ENCODE measurements at places on chromosomes 13 and 19.

- no peak for DNase-seq
Measured at GRCh38 chr13:71842003-71842402, 25.0 kb downstream of the DACH1 start.

DNA sequence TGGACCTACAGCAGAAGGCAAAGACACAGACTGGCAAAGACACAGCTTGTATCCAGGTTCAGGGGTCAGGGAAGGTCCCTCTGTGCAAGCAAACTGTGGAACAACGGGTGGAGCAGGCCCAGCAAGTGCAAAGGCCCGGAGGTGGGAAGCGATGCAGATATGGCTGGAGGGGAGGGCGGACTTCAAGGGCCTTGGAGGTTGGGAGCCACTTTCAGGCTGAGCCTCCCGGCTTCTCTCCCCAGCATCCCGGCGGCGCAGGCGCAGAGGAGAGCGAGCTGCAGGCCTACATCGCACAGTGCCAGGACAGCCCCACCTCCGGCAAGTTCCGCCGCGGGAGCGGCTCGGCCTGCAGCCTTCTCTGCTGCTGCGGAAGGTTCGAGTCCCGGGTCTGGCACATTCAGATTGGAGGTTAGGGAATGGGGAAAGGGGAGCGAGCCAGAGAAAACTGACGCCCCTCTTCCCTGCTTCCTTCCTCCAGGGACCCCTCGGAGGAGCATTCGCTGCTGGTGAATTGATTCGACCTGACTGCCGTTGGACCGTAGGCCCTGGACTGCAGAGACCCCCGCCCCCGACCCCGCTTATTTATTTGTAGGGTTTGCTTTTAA is 2.1 kb upstream of the PNPLA6 start:
- DNase-seq: peak; percentile 38

DNA sequence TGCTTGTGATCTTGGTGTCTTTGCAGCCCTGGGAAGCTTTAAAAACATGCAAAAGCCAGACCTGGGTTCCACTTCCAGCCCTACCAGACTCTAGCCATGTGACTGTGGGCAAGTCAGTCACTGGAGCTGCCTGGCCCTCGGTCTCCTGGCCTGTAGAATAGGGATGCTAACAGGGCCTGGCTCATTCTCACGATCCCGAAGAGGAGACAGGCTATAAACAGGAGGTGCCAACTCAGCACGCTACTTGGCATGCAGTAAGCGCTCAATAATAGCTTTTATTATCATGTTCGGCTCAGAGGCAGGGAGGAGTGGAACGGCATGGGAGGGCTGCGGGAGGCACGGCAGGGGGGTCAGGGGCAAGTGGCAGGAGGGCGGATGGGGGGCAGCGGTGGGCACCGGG is 1.7 kb downstream of the CTXN1 start:
- DNase-seq: no peak

DNA sequence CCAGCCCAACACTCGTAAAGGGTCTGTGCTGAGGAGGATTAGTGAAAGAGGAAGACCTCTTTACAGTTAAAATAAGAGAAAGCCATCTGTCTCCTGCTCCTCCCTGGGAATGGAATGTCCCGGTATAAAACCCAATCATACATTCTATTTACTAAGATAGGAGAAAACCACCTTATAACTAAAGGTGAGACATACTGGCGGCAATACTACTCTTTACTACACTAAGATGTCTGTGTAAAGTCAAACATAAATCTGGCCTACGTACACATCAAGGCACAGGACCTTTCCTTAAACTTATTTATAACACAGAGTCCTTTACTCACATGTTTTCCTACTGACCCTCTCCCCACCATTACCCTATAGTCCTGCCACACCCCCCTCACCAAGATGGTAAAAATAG is 3.3 kb downstream of the ZNF350 start:
- no peak for DNase-seq

DNA sequence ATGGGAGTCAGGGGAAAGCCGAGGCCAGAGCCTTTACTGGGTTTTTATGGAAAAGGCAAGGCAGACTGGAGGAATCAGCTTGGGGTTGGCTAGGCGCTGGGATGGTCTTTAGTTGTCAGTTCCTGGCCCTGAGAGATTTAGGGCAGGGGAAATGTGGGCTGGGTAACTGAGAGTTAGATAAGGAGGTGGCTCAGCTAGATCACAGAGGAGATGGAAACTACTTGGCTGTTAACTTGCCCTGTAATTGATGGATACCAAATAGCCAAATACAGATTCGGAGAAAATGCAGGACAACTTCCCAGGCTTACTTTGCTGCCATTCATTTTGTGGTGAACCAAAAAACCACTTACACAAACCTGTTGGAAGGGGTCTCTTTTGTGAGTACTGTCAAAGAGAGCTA is 54.0 kb downstream of the LRCH1 start:
- no peak for DNase-seq

GRCh38 chr19:18089726-18090125 is 3.0 kb upstream of the IL12RB1 start:
- peak; percentile 96 for DNase-seq

GRCh38 chr13:29171244-29171643 is 351.1 kb downstream of the MTUS2 start:
- DNase-seq: no peak

DNA sequence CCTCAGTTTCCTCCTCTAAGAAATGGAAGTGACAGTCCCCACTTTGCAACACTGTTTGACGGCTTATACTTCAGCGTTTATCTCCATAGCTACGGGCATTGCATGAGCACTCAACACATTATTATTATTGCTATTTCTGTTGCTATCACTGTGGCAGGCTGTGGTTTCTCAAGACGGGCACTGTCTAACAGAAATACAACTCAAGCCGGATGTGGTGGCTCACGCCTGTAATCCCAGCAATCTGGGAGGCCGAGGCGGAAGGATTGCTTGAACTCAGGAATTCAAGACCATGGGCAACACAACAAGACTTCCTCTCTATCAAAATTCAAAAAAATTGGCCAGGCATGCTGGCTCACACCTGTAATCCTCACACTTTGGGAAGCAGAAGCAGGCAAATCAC is 4.9 kb upstream of the ZSWIM4 start:
- no peak for DNase-seq
